Left lung (tissue), 14 donors: ENCODE measurements at places on chromosomes 4 and X. TPM values are rescaled to one million over a fixed set of nuclear protein-coding genes. Genes with fewer than 3 reads are reported as not detected.

- no peak for DNase-seq
Observed at GRCh38 chrX:123087326-123087725, 96.8 kb upstream of the GRIA3 start.

DNA sequence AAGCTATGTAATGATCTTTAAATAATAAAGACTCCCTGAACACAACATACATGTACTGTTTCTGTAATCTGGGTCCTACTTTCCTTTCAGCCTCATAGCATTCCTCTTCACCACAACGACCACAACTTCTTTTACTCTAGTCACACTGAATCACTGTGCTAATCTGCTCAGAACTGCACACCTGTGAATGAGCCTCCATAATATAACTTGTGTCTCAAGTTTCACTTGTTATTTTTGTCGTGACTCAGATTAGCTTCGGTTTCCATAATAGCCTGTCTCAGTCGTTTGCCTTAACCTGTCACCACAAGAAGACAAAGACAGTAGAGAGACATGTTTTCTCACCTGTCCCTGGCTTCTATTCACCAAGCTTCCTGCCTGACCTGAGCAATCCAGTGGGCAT is 61.8 kb downstream of the MAGED1 start:
- no peak for DNase-seq

Gene PAGE4
- polyA plus RNA-seq, result not detected

DNA sequence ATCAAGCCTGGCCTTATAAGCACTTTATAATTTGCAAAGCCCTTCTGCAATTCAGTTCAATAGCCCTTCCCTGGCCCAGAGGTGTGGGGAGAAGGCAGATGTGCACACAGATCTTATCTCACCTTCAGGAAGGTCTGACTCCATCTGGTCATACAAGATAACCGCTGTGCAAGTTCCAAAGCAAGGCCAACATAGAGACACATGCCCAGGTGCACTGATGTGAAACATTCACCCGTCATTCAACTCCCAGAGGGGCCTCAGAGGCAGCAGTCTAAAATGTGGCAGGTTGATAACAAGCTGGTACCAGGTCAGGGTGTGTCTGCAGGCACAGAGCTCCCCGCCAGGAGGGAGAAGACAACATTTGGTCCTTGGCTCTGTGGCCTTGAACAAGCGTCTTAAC is 10.9 kb upstream of the WFS1 start:
- DNase-seq, result no peak

GRCh38 chr4:3223956-3224748 is 24.8 kb upstream of the MSANTD1 start:
- no peak for DNase-seq

DNA sequence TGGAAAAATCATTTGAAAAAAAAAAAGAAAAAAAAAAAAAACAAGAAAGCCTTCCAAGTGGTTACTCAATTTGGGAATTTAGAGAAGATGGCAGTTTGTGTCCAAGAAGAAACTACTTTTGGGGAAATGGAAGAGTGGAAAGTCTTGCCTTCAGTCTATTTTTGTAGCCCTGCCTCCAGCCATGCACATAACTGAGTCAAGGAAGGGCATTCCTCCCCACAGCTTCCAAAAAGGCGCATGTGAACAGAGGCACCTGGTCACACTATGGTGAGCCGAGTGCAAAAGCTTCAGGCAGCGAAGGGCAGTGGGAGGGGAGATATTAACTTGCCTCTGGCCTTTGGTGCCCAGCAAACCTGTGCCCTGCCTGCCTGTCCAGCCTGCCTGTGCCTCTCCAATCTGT is 163.7 kb downstream of the SMIM20 start:
- no peak for DNase-seq

GRCh38 chr4:164136180-164136616 is 617.7 kb upstream of the SMIM31 start:
- DNase-seq, result no peak

- no peak for DNase-seq
Observed at GRCh38 chrX:78886550-78886949, 58.6 kb upstream of the P2RY10 start.

Gene ZBTB33
- polyA plus RNA-seq, result 20.9 TPM

Gene PI4K2B
- 30.5 TPM for polyA plus RNA-seq

Gene ARL13A
- 0.44 TPM for polyA plus RNA-seq

Gene SSX2B
- polyA plus RNA-seq, result not detected

Gene GRIA2
- 2.0 TPM for polyA plus RNA-seq

DNA sequence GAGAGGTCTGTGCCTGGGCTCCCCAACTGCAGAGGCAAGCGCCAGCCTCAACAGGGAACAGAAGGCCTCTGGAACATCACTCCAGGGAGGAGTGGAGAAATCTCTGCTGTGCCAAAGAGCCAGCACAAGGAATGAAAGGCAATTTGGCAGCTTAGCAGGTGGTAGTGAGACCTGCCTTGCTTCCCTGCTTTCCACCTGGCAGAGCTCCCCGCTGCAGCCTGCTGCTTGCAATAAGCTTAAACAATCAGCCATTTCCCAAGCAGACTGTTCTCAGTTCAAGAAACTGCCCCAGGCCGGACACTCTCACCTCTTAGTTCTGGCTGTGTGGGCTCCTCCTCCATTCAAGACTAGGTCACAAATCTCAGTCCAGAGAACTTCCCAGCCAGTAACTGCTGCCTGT is 370.6 kb downstream of the MAGEB5 start:
- no peak for DNase-seq

Gene OTUD6A
- 0.10 TPM for polyA plus RNA-seq

DNA sequence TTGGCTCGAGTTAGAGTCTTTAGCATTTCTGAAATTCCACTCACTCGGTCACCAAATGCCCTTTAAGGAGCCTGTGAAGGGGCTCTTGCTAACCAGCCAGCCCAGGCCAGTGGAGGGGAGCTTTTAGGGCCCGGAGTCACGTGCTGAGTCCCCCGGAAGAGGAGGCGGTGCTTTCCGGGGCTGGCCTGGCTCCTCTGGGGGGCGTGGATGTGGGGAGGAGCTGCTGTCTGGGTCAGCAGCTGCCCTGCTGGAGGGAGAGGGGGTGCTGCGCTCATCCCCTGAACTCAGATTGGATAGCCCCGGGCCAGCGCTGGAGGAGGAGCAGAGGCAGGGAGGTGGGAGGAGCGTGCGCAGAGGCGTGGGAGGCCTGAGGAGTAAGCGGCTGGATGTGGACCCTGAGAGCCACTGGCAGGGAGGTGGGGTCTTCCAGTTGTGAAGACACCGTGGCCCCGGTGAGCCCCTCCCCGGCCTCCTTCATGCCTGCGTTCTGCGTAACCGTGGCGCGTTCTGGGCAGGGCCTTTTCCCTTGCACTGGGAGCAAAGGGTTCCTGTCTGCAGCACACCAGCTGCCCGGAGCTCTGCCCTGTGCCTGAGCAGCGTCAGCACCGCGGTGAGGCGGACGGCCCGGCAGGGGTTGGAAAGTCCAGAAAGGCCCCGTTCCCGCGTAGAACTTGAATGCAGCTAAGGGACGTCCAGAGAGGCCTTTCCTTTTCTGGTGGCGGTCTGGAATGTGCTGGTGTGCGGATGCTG is 19.7 kb downstream of the MAEA start:
- peak; percentile 91 for DNase-seq

DNA sequence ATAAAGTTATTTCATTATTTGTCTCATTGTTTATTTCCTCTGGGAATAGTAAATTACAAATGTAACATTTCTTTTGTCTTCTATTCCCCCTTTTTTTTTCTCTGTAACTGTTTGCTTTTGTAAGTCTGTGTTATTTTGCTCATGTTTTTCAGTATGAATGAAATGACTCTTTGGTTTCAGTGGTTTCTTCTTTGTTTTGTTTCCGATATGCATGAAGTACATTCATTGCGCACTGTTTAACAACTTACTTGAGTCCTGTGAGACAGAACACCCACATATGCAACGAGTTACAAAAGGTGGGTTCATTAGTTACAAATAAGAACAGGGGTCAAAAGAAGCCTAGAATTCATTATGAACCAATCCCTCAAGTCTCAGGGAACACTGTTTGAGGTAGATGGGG is 175.0 kb upstream of the UGT8 start:
- no peak for DNase-seq

DNA sequence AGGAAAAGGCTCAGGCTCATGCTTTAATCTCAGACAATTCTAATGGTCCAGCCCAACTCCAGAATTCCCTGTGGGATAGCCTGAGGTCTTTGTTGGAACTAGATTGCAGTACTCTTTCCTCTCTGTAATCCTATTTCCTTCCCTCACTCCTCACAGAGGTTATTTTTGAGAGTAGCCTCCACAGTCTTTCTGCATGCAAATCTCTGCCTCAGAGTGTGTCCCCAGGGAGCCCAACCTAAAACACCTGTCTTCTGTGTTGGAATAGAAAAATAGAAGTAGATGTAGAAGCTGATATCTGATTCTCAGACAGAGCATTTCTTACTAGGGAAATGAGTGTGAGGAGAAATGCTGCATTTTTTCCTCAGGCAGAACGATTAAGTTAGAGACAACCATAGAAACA is 915.5 kb upstream of the EPHA5 start:
- DNase-seq, result no peak

DNA sequence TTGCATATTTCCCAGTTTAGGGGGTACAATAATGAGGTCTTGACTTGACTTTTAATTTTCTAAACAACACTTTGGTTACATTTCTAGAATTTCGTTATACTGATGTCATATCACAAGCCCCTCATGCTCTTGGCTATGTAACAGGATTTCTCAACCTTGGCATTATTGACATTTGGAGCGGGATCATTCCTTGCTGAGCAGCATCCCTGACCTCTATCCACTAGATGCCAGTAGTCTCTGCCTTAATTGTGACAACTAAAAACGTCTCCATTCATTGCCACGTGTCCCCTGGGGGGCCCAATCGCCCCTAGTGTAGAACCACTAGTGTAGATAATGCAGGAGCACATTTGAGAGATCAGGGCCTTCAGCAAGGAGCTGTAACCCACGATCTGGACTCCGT is 234.2 kb upstream of the MID1 start:
- no peak for DNase-seq

DNA sequence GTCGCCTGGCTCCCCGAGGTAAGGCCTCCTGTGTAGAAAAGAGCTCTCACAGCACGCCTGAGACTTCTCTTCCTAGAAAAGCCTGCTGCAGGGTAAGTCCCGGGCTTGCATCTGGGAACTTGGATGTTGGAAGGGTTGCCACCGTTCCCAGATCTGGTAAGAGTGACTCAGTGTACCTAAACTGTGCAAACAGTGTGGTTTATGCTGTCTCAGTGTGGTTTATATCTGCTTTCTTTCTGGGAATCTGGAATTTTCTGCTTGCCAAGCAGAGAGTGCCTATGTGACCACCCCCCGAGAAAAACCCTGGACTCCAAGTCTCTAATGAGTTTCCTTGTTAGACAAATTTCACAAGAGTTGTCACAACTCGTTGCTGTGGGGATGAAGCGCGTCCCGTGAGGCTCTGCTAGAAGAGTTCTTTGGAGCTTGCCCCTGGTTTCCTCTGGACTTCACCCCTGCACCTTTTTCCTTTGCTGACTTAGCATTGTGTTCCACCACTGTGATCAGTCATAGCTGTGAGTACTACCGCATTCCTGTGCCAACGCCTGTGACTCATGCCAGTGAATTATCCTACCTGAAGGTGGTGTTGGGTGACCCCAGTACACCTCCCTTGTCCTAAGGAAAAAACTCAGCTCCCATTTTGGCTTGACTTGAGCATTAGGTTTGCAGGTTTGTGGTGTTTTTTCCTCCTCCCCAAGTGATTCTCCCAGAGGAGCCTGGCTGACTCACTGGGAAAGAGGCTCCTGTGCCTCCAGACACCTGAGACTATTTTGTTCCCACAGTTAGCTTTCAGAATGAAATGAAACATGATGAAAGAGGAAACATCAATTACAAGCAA is 14.5 kb downstream of the SLC2A9 start:
- no peak for DNase-seq

Gene SFRP2
- 9.9 TPM for polyA plus RNA-seq

Gene SPANXN4
- not detected for polyA plus RNA-seq

GRCh38 chr4:2462218-2462991 is 6.5 kb upstream of the RNF4 start:
- peak; percentile 66 for DNase-seq

Gene KLHL4
- polyA plus RNA-seq, result 5.3 TPM

DNA sequence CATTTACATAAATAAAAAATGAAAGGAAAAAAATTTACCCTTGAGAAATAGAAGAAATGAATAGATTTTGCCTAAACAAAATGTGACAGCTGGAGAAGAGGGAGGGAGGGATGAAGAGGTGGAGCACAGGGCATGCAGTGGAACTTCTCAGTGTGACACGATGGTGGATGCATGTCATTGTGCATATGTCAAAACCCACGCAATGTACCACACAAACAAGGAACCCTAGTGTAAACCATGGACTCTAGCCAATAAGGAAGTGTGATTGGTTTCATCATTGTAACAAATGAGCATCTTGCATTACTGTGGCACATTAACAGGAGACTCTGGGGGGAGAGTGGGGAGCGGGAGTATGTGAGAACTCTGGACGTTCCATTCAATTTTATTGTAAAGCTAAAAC is 58.6 kb downstream of the GATB start:
- DNase-seq, result no peak

- DNase-seq, result no peak
Observed at GRCh38 chrX:25600776-25601175, 537.4 kb upstream of the MAGEB18 start.

DNA sequence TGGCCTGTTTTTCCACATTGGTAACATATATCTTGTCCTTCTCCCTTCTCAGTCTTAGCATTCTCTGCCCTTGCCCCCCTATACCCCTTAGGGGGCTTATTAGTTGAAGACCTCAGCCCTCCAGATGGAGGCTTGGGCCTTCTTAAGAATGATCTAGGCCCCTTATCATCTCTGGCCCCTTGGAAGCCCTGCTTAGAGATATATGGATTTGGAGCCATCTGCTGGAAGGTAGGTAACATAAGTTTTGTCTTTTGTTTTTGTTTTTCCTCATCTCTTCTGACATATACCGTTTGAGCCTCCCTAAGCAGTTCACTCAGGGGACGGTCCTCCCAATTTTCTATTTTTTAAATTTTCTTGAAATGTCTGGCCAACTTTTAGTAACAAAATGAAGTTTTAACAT is 48.3 kb upstream of the NAP1L2 start:
- DNase-seq, result no peak

- no peak for DNase-seq
Observed at GRCh38 chrX:54978448-54978847, 15.5 kb downstream of the PFKFB1 start.

DNA sequence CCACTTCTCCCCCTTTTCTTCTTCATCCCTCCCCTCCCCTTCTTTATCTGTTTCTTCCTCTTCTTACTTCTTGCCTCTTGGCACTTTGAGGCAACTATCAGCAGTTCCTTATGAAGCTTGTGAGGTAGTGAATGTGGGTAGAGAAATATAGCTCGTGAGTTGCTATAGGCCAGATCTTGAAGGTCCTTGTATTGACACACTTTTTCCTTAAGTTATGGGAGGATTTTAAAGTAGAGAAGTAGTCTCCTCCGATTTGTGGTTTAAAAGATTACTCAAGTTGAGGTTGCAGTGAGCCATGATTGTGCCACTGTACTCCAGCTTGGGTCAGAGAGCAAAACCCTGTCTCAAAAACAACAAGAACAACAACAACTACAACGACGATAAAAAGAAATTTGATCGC is 3.4 kb upstream of the RRAGB start:
- no peak for DNase-seq
